Caco-2 (cell line): ENCODE measurements at places on chromosomes 1 and 21. TPM values are rescaled to one million over a fixed set of nuclear protein-coding genes. Genes with fewer than 3 reads are reported as not detected.
A peak's percentile ranks its signal among the peaks of the same experiment; 100 is the strongest.

DNA sequence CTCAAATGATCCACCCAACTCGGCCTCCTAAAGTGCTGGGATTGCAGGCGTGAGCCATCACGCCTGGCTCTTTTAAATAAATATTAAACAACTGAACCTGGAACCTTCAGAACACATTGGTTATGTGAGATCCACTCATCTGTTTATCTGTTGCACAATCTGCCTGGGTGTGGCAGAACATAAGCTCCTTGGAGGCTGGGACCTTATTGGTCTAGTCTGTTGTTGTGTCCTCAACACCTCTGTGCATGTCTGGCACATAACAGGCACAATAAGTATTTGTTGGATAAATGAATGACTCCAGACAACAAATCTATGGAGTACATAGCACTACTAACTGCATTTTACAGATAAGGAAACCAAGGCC, 4.1 kb upstream of the NBL1 start:
- no peak overlapping the region for H3K27ac ChIP-seq
- no peak for DNase-seq
- no peaks in the 10 kb centered on the region for H3K36me3 ChIP-seq
- no peaks in the 10 kb centered on the region for H3K27me3 ChIP-seq

DNA sequence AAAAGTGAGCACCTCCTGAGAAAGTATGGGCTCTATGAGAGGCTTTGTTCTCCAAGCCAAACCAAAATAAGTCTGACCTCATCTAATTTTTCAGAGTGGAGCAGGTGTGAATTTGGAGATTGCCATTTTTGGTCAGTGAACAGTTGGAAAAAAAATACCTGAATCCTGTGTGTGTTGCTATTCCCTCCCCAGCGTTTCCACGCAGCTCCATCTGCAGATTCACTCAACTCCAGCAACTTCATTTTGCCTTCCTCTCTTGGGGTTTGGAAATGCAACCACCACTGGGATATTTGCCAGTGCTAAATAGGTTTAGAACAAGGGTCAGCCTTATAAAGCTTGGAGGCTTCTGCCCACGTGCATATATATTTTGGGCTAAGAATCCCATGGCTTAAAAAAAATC, 11.2 kb downstream of the CASQ2 start:
- H3K4me3 ChIP-seq, result no peak overlapping the region
- no peaks in the 10 kb centered on the region for H3K27me3 ChIP-seq
- no peaks in the 10 kb centered on the region for H3K4me1 ChIP-seq
- no peaks in the 10 kb centered on the region for H3K36me3 ChIP-seq
- no peak overlapping the region for H3K27ac ChIP-seq

DNA sequence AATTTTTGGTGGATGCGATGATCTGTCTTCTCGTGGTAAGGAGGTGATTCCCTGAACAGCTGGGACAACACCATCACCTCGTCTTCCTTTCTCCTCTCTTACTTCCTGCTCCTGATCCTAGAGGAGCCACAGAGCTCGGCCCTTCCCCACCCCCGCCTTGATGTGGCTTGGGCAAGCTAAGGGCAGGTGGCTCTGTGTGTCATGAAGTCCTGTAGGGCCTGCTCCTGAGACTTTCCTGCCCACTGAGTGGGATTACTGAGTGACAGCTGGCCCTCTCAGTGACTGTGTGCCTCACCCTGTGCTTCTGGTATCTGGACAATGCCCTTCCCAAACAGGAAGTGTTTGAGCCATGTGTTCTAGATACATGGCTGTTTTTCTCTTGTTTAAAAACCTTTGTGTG, 153.0 kb downstream of the KCNJ6 start:
- peaks cover 6% of the 10 kb centered on the region for H3K4me1 ChIP-seq
- no peaks in the 10 kb centered on the region for H3K36me3 ChIP-seq
- no peak overlapping the region for H3K4me3 ChIP-seq

The PRRX1 gene
- not detected in 2 replicates for total RNA-seq

The FAM110D gene
- 0.12 and 0.16 TPM in 2 replicates for total RNA-seq

- peaks cover 54% of the 10 kb centered on the region for H3K4me1 ChIP-seq
- peak overlapping the region; percentile 89 for H3K27ac ChIP-seq
- no peaks in the 10 kb centered on the region for H3K27me3 ChIP-seq
- DNase-seq, result no peak
Measured at GRCh38 chr21:44867999-44868700, 5.3 kb downstream of the PTTG1IP start.

GRCh38 chr1:157831968-157832626, 9.5 kb downstream of the CD5L start:
- no peak overlapping the region for H3K4me3 ChIP-seq
- no peak for DNase-seq
- H3K4me1 ChIP-seq, result peaks cover 10% of the 10 kb centered on the region; the same call in 1 of the 2 replicates
- no peaks in the 10 kb centered on the region for H3K27me3 ChIP-seq
- no peaks in the 10 kb centered on the region for H3K36me3 ChIP-seq

The FBXO44 gene
- total RNA-seq, result 21.2 and 22.6 TPM in 2 replicates

- DNase-seq, result no peak
- no peaks in the 10 kb centered on the region for H3K36me3 ChIP-seq
- H3K27me3 ChIP-seq, result no peaks in the 10 kb centered on the region
- H3K4me1 ChIP-seq, result no peaks in the 10 kb centered on the region
- H3K27ac ChIP-seq, result no peak overlapping the region
- no peak overlapping the region for H3K4me3 ChIP-seq
Measured at GRCh38 chr1:90721210-90722194, 4.4 kb upstream of the BARHL2 start.

DNA sequence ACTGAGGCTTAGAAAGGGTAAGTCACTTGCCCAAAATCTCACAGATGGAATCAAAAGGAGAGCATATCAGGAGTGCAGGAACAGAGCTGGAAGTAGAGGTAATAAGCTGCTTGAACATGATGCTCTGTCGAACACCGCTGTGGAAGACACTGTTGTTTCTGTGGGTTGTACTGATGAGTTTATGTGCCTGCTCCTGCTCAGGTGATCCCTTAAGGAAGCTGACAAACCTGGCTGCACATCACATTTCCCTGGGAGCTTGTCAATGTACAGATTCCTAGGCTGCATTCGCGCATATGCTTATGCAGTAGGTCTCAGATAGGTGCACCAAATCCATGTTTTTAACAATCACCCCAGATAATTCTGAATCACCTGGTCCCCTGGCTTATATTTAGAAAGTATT, 79.7 kb downstream of the ZNF326 start:
- no peak overlapping the region for H3K4me3 ChIP-seq
- no peaks in the 10 kb centered on the region for H3K27me3 ChIP-seq
- H3K4me1 ChIP-seq, result no peaks in the 10 kb centered on the region
- DNase-seq, result no peak
- no peak overlapping the region for H3K27ac ChIP-seq

The LAMB3 gene
- 112 and 125 TPM in 2 replicates for total RNA-seq

- no peaks in the 10 kb centered on the region for H3K27me3 ChIP-seq
- no peaks in the 10 kb centered on the region for H3K4me1 ChIP-seq
- H3K27ac ChIP-seq, result no peak overlapping the region
- DNase-seq, result no peak
Measured at GRCh38 chr21:36347278-36347961, 27.4 kb downstream of the MORC3 start.

GRCh38 chr1:155940993-155941844, at the start of gene RXFP4:
Gene RXFP4 (plus strand): TSS chr1:155941638. CDS start chr1:155941710, 72 bp downstream.
- DNase-seq, result peak; percentile 13
- peaks cover 18% of the 10 kb centered on the region for H3K4me1 ChIP-seq
- peak within 1 kb of the TSS; percentile 37 for H3K27ac ChIP-seq
- no peaks in the 10 kb centered on the region for H3K27me3 ChIP-seq
- no peak within 1 kb of the TSS for H3K4me3 ChIP-seq

DNA sequence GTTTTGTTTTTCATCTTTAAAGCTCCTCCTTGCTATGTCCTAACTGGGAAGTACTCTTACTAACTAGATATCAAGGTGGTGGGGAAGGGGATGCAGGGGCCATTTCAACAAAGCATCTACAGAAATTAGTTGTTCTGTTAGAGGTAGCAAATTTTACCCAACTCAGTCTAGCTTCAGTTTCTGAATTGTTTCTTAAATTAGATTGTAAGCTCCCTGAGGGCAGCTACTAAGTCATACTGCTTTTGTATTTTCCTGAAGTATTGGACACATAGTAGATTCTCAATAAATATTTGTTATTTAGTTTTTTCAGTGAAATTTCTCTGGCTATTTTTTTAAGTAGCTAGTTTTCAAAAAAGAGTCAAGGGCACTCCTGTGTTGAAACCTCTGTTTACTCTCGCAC, 1.8 kb downstream of the UBAP2L start:
- H3K27me3 ChIP-seq, result no peaks in the 10 kb centered on the region
- peak overlapping the region; percentile 97 for H3K4me3 ChIP-seq
- no peak for DNase-seq
- peaks cover 4% of the 10 kb centered on the region; the same call in 1 of the 2 replicates for H3K36me3 ChIP-seq

The C1orf21 gene
- total RNA-seq, result 0.82 and 1.3 TPM in 2 replicates

DNA sequence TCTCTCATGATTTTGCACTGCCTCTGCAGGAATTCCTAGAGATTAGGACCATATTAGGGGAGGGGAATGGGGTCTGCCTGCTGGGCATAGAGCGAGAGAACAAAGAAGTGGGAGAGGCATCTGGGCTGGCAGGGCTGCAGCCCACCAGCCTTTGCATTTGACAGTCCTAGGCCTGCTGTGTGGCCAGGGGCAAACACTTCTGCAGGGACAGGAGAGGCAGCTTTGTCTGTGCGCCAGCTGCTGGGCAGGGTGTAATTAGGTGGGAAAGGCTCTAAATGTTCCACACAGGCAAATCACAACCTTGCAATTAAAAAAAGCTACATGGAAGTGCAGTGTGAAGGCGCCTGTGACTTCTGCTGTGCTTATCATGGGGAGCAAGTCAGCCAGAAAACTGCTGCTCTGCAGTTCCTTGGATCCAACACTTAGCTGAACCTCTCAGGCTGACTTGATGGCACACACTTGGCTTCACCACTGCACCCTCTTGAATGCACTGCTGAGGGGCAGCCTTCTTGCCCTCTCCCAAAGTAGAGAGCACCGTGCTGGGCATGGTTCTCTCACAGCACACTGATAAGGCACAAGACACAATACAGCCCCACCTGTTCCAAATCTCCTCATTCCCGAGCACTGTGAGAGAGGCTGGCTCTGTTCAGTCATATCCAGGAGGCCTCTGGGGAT, 73.6 kb upstream of the TLR5 start:
- no peak for DNase-seq

The C1orf167 gene
- 0.64 and 0.97 TPM in 2 replicates for total RNA-seq

- H3K27me3 ChIP-seq, result no peaks in the 10 kb centered on the region
- no peak overlapping the region for H3K4me3 ChIP-seq
- no peak overlapping the region for H3K27ac ChIP-seq
- H3K4me1 ChIP-seq, result no peaks in the 10 kb centered on the region
- DNase-seq, result no peak
- H3K36me3 ChIP-seq, result no peaks in the 10 kb centered on the region
Measured at GRCh38 chr1:210418863-210419650, 90.4 kb downstream of the HHAT start.

The SAMD13 gene
- 0.53 and 0.59 TPM in 2 replicates for total RNA-seq

DNA sequence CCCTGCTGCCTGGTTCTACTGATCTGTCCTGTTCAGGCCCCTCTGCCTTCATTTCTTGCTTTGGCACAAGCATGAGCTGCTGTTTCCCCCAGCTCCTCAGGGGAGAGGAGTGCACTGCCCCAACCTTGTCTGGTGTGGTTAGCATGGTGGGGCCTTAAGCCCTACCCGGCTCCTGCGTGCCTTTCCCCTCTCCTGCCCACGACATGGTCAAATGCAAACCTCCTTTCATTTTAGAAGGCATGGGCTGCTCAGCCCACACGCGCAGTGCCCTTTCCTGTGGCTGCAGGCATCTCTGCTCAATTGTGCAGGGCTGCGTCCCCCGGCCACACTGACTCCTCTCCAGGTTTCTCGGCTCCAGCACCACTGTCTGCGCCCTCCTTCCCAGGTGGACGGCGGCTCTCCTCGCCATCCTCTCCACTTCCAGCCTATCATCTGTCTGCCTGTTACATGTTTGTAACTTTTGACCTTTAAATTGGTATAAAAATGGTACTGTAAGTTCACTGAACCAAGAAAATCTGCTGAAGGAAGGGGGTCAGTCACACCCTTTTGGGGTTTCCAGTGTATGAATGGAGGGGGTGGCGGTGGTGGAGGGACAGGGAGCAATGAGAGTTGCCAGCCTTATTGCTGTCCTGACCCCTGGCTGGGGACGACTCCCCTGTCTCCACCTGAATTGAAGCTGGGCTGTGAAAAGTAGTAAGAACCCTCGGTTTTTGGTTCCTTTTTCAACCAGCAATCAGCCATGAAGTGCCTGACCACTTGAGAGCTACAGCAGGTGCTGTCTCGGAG, 5.1 kb downstream of the PDE9A start:
- peaks cover 8% of the 10 kb centered on the region for H3K4me1 ChIP-seq
- H3K27me3 ChIP-seq, result no peaks in the 10 kb centered on the region
- H3K27ac ChIP-seq, result no peak overlapping the region
- DNase-seq, result no peak
- H3K36me3 ChIP-seq, result no peaks in the 10 kb centered on the region

DNA sequence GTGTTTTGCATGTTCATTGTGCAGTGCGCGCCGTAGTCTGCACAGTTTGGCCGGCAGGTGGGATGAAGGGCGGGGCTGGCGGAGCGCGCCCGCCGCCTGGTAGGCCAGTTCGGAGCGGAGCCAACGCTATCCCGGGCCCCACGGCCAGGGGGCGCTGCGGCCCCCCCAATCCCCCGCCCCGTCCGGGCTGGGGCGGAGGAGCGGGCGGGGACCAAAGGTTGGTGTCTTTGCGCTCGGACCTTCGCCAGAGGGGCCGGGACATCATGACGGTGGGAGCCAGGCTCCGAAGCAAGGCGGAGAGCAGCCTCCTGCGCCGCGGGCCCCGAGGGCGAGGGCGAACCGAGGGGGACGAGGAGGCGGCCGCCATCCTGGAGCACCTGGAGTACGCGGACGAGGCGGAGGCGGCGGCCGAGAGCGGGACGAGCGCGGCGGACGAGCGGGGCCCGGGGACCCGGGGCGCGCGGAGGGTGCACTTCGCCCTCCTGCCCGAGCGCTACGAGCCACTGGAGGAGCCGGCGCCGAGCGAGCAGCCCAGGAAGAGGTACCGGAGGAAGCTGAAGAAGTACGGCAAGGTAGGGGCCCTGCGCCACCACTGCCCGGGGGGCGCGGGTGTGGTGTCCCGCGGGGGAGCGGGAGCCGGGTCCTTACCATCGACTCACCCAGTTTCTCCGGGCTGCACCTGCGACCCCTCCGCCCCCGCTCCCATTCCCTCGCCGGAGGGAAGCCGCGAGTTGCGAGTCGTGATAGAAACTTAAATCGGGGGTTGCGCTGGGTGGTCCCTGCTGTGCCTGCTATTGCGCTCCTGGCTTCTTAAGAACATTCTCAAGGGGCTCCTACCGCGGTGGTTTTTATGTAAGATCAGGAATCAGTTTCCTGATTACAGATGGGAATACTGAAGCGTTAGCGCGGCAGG, at the start of gene C1orf115:
Gene C1orf115, plus strand, starts transcription at position 224 of the 913 bp plus-strand sequence. Its CDS starts 40 bp downstream, at position 264.
- peaks cover 8% of the 10 kb centered on the region; the same call in 1 of the 2 replicates for H3K4me1 ChIP-seq
- no peaks in the 10 kb centered on the region for H3K36me3 ChIP-seq
- DNase-seq, result peak; percentile 95
- H3K27me3 ChIP-seq, result no peaks in the 10 kb centered on the region
- peak within 1 kb of the TSS; percentile 82 for H3K27ac ChIP-seq

The RGS8 gene
- not detected in 2 replicates for total RNA-seq

- peaks cover 62% of the 10 kb centered on the region for H3K4me1 ChIP-seq
- H3K27me3 ChIP-seq, result no peaks in the 10 kb centered on the region
- H3K36me3 ChIP-seq, result peaks cover 4% of the 10 kb centered on the region; the same call in 1 of the 2 replicates
- peak within 1 kb of the TSS; percentile 56 for H3K27ac ChIP-seq
- peak within 1 kb of the TSS; percentile 73 for H3K4me3 ChIP-seq
Measured at GRCh38 chr1:153612755-153613331, at the start of gene S100A16. Gene S100A16 (minus strand): TSS chr1:153613137. CDS start chr1:153608151, 4,986 bp downstream.

The FAM72C gene
- 0.46 TPM in 1 of 2 replicates, not detected in the other for total RNA-seq
